HT1080 (cell line): ENCODE measurements at places on chromosomes 7 and 10.

DNA sequence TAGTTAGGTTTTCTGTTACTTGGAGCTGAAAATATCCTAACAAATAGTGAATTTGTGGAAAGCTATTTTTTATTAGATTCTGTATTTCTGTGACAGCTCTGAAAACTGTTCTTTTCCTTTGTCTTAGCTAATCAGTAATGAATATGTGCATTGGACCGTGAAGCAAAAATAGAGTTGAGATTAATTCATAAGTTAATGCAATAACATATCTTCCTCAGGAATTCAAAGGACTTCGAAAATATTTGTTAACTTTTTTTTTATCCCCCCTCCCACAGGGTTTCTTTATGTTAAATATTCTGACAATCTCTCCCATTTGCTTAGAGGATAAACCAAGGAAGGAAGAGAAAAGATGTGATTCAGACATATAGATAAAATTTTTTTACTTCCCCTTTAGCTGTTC lies 101.4 kb downstream of the PODXL start:
- DNase-seq: no peak

DNA sequence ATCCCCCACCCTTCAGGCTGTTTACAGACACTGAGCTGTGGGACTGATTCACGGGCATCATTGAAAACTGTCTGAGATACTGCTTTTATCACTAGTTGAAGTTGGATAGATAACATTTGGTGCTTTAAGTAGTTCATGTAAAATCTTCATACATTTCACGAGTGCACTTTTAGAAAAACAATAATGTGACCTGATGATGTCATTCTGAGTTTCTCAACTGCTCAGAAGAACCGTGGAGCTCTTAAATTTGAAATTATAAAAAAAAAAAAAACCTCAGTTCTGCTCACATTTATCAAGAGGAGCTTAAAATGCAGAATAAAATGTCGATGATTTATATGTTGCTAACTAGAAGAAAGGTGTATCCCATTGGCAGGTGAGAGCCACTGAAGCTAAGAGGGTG lies 81.5 kb downstream of the GALNT11 start:
- DNase-seq: no peak

DNA sequence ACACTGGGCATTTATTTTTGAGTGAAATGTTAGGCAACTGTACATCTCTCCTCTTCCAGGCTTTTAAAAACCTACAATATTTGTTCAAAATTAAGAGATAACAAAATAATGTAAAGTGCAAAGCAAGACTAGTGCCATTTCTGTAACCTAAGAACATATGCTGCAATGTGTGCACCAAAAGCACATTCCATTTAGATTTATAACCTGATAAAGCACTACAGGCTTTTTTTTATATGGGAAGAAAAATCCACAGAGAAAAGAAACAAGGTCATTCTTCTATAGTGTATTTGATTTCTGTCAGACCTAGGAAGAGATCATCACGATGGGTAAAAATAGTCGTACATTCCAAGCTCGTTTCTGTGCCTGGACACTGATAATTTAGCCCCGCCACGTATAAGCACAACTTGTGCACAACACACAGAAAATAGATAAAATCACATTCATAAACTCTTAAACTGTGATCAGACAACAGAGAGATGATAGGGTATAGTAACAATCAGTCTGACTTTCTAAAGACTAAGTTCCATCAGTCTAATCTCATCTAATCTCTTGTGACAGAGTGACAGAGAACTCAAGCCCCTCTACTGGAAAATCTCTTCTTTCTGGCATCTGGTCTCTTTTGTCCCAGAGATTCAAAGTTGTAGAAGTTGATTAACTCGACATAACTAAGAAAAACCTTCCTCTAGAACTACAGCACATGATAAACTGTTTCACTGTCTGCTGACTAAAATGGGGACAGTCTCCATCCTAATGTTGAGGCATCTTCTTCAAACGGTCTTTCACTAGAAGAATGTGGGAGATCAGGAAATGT lies 6.7 kb downstream of the LAMB1 start:
- no peak for DNase-seq

- no peak for DNase-seq
Measured at GRCh38 chr10:101616415-101617101, 28.4 kb downstream of the DPCD start.

DNA sequence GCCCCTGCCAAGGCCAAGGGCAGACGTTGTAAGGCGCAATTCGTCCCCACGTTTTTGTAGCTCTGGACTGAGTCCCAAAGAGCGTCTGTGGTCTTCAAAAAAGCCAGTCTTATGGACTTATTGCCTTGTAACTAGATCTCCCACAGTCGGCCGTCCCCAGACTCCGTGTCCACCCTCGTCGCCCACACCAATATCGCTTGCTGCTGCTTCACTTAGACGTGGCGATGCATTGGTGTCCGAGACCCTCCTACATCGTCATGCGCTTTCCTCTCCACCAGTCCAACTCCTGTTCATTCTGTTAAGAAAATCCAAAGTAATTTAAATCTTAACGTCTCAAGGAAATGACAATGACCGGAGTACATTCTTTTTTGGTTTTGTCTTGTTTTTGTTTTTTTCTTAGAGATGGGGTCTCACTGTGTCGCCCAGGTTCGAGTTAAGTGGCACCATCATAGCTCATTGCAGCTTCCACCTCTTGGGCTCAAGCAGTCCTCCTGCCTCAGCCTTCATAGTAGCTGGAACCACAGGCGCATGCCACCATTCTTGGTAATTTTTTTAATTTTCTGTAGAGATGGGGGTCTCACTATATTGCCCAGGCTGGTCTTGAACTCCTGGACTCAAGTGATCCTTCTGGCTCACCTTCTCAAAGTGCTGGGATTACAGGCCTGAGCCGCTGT lies 851 bp downstream of the KIFBP start:
- no peak for DNase-seq

- DNase-seq: no peak
Measured at GRCh38 chr7:159097661-159098423, 46.8 kb downstream of the VIPR2 start.

DNA sequence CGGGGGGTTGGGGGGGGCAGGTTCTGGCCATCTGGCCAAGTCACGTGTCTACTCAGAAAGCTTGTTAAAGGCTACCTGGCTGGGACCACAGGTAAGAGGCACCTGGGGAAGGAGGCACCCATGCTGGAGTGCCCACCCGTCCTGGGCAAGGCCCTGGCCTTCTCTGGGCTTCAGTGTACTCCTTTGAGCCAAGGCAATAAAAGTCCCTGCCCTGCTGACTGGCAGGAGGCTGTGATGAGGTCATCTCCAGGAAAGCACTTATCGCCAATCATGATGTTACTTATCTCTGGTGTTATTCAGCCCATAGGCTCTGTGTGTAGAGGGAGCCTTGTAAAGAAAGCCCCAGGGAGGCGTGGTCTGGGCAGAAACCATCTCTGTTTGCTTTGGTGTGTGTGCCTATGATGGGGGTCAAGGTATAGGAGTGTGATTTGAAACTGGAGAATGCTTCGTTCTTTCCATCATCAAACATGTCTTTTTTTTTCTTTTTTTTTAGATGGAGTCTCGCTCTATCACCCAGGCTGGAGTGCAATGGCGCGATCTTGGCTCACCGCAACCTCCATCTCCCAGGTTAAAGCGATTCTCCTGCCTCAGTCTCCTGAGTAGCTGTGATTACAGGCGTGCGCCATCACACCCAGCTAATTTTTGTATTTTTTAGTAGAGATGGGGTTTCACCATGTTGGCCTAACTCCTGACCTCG lies 2.5 kb upstream of the CLDN4 start:
- DNase-seq: peak; percentile 81

- no peak for DNase-seq
Measured at GRCh38 chr7:143494622-143495021, 16.9 kb downstream of the TAS2R41 start.

- DNase-seq: peak; percentile 90
Measured at GRCh38 chr10:88979153-88979562, 11.4 kb upstream of the FAS start.

DNA sequence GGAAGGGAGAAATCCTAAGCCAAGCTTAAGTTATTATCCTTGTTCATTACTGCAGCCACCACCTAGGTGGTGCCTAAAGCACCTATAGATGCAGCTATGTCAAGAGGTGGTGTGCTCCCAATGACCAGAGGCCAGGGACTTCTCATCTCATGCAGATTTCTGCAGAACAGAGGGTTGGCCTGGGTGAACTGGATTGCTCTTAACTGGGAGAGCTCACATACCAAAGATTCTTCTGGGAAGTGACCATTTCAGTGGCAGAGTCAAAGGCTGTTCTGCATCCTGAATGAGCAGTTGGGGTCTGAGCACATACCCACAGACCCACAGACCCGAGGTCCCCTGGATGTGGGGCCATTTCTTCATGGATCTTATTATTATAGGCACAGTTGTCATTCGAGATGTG lies 2.1 kb upstream of the CRHR2 start:
- no peak for DNase-seq

GRCh38 chr10:6918305-6918704 lies 338.2 kb upstream of the PRKCQ start:
- peak; percentile 8 for DNase-seq

GRCh38 chr10:13892001-13892491 lies 305.3 kb downstream of the PRPF18 start:
- no peak for DNase-seq

GRCh38 chr7:132709971-132710567 lies 133.8 kb upstream of the PLXNA4 start:
- peak; percentile 24 for DNase-seq

DNA sequence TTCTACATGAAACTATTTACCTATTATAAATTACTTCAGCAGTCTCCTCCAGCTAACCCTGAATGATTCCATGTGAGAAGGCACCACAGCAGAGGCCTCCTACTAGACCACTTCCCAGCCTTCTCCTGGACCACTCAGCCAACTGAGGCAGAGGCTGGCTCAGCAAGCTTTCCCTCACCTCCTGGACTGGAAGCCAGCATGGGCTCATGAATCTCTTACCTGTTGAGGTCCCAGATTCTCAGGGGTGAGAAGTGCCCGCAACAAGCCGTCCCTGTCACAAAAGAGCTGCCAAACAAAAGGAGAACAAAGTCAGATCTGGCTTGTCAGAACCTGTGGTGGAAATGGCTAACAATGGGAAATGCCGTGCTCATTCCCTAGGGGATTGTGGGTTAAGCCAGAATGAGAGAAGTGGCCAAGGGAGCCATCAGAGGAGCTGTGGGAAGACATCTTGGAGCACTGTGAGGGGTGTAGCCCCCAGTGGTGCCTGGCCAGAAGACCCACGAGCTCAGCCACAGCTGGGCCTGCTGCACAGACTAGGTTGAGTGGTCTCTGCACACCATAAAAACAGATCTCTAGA lies 36.5 kb downstream of the DPCD start:
- DNase-seq: no peak

GRCh38 chr10:48399056-48399541 lies 92.6 kb downstream of the MAPK8 start:
- DNase-seq: no peak

- DNase-seq: no peak
Measured at GRCh38 chr7:17879075-17879661, 61.1 kb downstream of the SNX13 start.

DNA sequence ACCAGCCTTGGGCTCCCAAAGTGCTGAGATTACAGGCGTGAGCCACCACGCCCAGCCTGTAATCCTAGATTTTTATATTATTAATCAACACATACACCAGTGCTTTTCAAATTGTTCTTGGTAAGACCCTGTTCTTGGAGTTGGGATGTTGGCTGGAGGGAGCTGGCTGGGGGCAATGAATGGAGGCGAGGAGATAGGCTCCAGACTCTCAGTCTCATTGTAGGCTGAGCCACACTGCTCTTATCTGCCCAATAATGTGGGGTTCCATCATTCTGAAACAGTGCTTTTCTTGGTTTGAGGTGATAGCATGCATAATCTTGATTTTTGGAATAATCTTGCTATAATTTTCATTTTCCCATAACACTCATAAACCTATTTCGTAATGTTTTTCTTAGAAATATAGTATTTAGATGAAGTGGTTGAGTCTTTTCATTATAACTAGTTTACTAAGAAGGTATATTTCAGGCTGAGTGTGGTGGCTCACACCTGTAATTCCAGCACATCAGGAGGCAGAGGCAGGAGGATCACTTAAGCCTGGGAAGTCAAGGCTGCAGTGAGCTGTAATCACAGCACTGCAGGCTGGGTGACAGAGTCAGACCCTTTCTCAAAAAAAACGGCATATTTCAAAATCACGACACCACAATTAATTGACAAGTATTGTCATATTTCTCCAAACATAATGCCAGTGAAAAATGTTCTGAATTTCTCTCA lies 65.1 kb upstream of the LYZL2 start:
- DNase-seq: no peak

DNA sequence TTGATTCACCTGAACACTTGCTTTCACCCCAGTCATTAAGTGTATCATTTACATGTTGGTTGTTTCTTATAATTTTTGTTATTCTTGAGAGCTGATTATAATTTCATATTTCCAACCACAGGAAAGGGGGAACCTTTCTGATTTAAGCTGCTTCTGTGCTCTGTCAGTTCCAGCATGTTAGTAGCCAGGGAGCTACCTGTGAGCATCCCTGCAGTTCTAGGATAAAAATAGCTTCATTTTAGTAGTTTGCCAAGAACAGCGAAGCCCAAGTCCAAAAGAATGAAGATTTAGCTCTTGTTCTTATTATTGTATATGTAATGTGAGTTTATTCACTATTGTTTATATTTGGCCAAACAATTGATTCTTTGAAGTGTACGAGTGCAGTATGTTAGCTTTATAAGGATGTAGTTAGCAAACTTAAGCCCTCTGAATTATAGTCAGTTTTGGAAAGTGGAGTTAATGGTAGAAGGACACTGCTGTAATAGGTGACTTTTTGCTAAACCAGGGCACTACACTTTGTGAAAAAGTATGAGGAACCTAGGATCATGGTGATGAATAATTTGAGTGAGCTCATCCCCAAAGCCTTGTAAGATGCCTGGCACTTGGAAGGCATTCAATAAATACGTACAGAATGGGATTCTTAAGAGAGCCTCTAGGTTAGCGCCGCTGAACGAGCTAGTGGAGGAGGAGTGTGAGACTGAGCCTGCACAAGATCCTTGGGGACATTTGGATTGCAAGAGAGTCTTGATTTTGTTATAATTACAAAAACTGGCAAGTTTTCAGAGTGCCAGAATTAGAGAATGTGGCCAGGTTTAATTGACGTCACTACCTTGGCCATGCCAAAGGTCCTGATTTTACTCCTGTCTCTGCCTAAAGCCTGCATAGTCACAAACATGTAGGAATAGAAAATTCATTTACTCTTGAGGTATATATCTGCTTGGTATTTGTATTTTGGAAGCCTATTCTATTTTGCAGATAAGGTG lies 29.8 kb downstream of the DNAH11 start:
- no peak for DNase-seq
